ENCODE measurements at places on chromosomes 3 and 15. TPM values are rescaled to one million over a fixed set of nuclear protein-coding genes. Genes with fewer than 3 reads are reported as not detected.
A peak's percentile ranks its signal among the peaks of the same experiment; 100 is the strongest.

EBLN2 gene
- 1.1 TPM for total RNA-seq

SPG21 gene
- total RNA-seq: 43.7 TPM

DNA sequence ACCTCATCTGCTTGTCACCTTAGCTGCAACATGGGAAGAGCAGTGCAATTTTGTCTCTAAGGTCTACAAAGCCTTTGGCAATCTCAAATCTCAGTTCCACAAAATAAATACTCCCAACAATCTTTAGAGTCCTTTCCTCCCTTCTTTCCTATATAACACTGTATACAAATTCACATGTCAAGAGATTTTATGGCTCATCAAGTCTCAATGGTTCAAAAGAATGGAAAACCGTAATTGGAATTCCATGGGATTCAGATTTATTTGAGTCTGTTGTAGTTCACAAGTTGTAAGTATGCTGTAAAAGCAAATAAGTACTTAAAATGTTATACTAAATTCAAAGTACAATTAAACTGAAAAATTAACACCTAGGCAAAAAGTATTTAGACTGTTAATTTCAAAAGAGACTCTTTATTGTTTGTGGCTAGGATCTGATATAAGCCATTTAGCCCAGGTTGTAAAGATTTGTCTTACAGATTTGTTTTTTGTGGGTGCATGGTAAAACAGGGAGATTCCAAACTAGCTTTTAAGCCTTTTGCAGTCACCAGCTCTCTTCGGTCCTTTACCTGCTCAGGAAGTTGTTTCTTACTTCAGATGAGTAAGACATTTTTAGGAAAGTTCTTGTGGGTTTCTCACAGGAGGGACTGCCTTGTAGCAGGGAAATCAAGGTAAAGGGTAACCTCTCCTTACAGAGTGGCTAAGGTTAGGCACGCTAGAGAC lies 50.1 kb downstream of the CMSS1 start:
- H3K36me3 ChIP-seq: no peaks in the 10 kb centered on the region
- no peak overlapping the region for H3K4me3 ChIP-seq
- DNase-seq: no peak
- peaks cover 83% of the 10 kb centered on the region for H3K4me1 ChIP-seq
- H3K27ac ChIP-seq: peak overlapping the region; percentile 89

DNA sequence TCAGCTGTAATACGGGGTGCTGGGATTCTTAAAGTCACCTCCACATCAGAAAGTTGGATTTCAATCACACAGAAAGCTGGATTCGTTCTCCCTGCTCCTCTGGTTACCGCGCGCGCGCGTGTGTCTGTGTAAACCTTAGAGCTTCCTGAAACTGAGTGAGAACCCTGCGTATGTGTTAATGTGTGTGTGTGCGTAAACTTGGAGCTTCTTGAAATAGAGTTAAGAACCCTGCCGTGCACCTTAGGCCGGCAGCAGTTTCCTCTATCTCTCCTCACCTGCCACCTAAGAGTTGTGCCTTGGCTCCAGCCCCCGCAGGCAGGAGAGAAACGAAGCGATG lies 531 bp downstream of the LZTFL1 start:
- no peaks in the 10 kb centered on the region for H3K4me1 ChIP-seq
- H3K27me3 ChIP-seq: no peaks in the 10 kb centered on the region
- H3K27ac ChIP-seq: peak overlapping the region; percentile 20
- no peak for DNase-seq

DNA sequence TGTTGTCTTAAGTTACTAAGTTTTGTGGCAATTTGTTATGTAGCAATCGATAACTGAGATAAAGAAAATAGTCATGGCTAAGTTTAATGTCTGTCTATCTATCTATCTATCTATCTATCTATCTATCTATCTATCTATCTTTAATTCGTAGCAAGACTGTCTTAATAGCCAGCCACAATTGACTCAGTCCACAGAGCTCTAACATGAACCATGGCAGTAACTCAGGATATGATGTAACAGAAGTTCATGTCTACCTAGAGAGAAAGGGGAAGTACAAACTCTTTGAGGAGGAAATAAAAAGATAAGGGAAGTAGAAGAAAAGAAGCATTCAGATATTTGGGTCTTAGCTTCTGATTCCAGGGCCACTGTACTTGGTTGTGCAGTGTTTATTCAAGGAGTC lies 61.5 kb upstream of the FNDC3B start:
- H3K27me3 ChIP-seq: no peaks in the 10 kb centered on the region
- no peaks in the 10 kb centered on the region for H3K36me3 ChIP-seq
- H3K4me1 ChIP-seq: peaks cover 11% of the 10 kb centered on the region
- no peak overlapping the region for H3K27ac ChIP-seq

DNA sequence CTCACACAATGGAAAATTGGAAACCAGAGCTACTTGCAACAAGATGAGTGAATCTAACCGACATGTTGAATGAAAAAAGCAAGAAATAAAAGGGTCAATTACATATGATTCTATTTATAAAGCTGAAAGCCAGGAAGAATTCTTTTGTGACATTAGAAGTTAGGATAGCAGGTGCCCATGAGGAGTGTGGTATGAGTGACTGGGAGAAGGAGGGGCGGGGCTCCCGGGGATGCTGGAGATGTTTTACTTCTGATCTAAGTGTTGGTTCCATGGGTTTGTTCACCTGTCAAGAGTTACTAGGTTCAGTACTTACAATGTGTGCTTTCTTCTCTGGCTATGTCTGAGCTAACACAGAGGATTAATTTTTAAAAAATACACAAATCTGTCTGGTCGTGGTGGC lies 60.8 kb downstream of the NSMCE3 start:
- no peaks in the 10 kb centered on the region for H3K27me3 ChIP-seq
- no peak overlapping the region for H3K4me3 ChIP-seq

DNA sequence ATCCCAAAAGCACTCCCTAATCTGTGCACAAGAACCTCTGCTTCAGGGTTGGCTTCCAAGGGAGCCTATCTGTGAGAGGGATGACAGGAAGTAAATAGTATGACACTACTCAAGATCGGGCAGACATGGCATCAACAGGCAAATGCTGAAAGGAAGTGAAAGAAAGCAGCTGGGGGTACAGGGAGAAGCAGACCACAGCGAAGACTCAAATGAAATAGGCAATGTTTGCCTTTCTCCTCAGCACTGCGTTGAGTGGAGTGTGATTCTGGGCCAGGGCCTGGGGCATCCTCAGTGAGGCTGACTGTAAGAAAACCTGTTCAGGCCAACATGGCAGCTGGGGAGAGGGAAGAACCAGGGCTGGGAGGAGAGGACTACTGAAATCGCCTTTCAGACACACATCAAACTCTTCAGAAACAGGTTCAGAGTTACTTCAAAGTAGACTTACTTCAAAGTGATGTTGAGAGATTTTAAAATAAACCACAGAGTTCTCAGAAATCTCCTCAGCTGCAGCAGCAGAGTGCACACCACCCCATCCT lies 96.6 kb downstream of the SLC9A9 start:
- no peaks in the 10 kb centered on the region for H3K4me1 ChIP-seq
- H3K27ac ChIP-seq: no peak overlapping the region
- no peak overlapping the region for H3K4me3 ChIP-seq
- no peak for DNase-seq
- H3K36me3 ChIP-seq: no peaks in the 10 kb centered on the region

GRCh38 chr15:39415634-39416033 lies 165.2 kb upstream of the THBS1 start:
- H3K4me3 ChIP-seq: no peak overlapping the region
- H3K27me3 ChIP-seq: no peaks in the 10 kb centered on the region
- no peak overlapping the region for H3K27ac ChIP-seq

DNA sequence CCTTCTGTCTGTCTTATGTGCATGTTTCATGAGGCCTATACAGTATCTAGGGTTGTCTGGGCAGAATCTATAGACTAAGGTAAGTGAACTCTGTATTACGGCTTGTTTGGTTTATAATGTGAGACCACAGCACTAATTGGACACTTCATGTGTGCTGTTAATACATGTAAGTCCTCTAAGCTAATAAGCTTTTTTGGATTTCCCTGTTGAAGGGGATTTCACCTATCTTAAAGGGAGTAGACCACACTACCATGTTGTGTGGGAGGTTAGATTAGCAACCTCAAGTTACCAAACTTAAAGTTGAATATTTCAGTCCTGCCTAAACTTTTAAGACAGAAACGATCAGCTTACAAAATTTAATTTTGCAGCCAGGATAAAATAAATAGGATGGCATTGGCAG lies 189.8 kb upstream of the GOLIM4 start:
- H3K27me3 ChIP-seq: no peaks in the 10 kb centered on the region
- H3K4me3 ChIP-seq: no peak overlapping the region
- no peak for DNase-seq

DNA sequence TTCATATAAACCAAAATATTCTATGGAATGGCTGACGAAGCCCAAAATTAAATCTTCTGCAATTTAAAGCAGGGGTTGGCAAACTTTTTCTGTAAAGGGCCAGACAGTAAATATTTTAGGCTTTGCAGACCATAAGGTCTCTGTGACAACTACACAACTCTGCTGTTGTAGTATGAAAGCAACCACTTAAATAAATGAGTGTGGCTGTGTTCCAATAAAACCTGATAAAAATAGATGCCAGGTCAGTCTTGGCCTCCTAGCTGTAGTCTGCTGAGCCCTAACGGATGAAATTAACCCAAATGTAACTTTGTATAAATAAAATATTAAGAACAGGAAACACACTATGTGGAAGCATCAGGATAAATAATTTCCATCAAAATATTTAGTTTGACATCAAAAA lies 104.2 kb downstream of the FBXL22 start:
- H3K27me3 ChIP-seq: no peaks in the 10 kb centered on the region
- H3K36me3 ChIP-seq: no peaks in the 10 kb centered on the region
- no peak overlapping the region for H3K27ac ChIP-seq
- peaks cover 4% of the 10 kb centered on the region for H3K4me1 ChIP-seq
- DNase-seq: no peak

DNA sequence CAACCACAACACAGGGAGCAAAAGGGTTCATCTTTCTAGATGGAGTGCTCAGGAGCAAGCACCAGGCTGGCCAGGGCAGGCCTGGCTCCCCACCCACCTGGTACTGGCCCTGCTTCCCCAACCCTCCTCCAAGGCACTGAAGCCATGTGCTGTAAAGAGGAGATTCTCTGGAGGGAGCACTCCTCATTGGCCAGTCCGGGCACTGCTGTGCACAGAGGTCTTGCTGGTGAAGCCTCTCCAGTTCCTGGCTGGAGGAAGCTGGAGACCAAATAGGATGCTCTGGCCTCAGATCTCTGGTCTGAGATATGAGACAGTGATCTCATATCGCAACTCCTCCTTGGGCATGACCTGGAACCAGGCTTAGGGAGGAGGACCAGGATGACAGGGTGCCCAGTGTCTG lies 7.7 kb upstream of the SEMA3F start:
- DNase-seq: no peak
- H3K4me1 ChIP-seq: no peaks in the 10 kb centered on the region
- H3K36me3 ChIP-seq: no peaks in the 10 kb centered on the region
- H3K27me3 ChIP-seq: no peaks in the 10 kb centered on the region
- no peak overlapping the region for H3K4me3 ChIP-seq

GRCh38 chr15:99295840-99296239 lies 44.6 kb downstream of the LRRC28 start:
- no peak overlapping the region for H3K27ac ChIP-seq
- peaks cover 4% of the 10 kb centered on the region for H3K36me3 ChIP-seq
- no peaks in the 10 kb centered on the region for H3K27me3 ChIP-seq
- H3K4me1 ChIP-seq: no peaks in the 10 kb centered on the region

DNA sequence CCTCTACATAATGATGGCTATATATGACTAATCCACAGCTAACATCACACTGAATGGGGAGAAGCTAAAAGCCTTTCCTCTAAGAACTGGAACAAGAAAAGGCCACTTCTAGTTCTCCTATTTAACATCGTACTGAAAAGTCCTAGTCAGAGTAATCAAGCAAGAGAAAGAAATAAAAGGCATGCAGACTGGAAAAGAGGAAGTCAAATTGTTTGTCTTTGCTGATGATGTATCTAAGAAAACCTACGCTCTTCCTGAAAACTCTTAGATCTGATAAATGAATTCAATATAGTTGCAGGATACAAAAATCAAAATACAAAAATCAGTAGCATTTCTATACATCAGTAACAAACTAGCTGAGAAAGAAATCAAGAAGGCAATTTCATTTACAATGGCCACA lies 116.9 kb downstream of the TP63 start:
- no peaks in the 10 kb centered on the region for H3K36me3 ChIP-seq
- no peaks in the 10 kb centered on the region for H3K4me1 ChIP-seq
- H3K27ac ChIP-seq: no peak overlapping the region
- no peak overlapping the region for H3K4me3 ChIP-seq
- H3K27me3 ChIP-seq: no peaks in the 10 kb centered on the region
- DNase-seq: no peak

- H3K4me3 ChIP-seq: no peak overlapping the region
- H3K27ac ChIP-seq: no peak overlapping the region
- H3K36me3 ChIP-seq: peaks cover 38% of the 10 kb centered on the region
- no peak for DNase-seq
- H3K4me1 ChIP-seq: peaks cover 11% of the 10 kb centered on the region
Observed at GRCh38 chr3:141289228-141289772, 57.7 kb downstream of the PXYLP1 start.

GRCh38 chr15:78315686-78316282 lies 16.4 kb upstream of the SKIC8 start:
- H3K27ac ChIP-seq: no peak overlapping the region
- H3K4me3 ChIP-seq: no peak overlapping the region
- DNase-seq: no peak
- H3K27me3 ChIP-seq: no peaks in the 10 kb centered on the region
- no peaks in the 10 kb centered on the region for H3K4me1 ChIP-seq

DNA sequence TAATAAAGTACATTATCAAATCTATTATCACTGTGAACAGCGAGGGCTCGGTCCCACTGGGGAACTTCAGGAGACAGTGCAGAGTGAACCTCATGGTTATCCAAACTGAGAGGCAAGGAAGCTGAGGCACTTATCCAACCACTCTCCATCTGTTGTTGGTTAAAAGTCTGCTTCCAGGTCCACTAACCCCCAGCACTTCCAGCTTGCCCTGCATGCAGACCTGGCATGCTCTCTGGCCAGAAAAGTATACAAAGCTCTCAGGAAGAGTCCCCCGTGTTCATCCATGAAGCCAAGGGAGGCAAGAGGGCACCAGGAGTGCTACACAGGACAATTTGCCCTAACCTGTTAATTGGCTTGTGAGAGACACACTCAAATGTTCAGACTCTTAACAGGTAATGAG lies 36.0 kb downstream of the FBN1 start:
- H3K36me3 ChIP-seq: peaks cover 65% of the 10 kb centered on the region
- H3K4me3 ChIP-seq: no peak overlapping the region
- no peaks in the 10 kb centered on the region for H3K27me3 ChIP-seq
- no peak overlapping the region for H3K27ac ChIP-seq
- H3K4me1 ChIP-seq: peaks cover 3% of the 10 kb centered on the region
- DNase-seq: no peak

DNA sequence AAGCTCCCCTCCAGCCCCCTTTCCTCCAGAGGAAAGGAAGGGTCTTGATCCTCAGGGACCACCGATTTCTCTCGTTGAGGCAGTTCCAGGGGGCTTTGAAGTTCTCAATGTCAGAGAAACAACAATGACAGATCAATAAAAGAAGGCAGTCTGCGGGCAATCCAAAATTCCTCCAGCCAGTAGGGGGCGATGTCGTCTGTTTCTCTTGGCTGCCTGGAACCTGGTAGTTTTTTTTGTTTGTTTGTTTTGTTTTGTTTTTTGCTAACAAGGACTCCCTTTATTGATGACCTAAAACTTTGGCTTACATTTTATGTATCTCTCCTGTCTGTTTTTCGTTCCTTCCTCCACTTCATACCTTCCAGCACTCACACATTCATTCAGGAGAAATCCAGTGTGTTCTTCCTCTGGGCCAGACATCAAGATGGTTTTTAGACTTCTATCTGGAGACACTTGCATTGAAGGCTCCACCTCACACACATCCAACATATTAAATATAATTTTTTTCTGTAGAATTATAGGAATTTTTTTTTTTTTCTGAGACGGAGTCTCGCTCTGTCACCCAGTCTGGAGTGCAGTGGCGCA lies 276.6 kb downstream of the RPLP1 start:
- no peak for DNase-seq
- H3K4me1 ChIP-seq: peaks cover 34% of the 10 kb centered on the region
- peaks cover 8% of the 10 kb centered on the region for H3K27me3 ChIP-seq
- H3K4me3 ChIP-seq: no peak overlapping the region
- H3K36me3 ChIP-seq: no peaks in the 10 kb centered on the region

Data from heart left ventricle (tissue), 16 donors.